ENCODE measurements at places on chromosomes 2 and 18.

DNA sequence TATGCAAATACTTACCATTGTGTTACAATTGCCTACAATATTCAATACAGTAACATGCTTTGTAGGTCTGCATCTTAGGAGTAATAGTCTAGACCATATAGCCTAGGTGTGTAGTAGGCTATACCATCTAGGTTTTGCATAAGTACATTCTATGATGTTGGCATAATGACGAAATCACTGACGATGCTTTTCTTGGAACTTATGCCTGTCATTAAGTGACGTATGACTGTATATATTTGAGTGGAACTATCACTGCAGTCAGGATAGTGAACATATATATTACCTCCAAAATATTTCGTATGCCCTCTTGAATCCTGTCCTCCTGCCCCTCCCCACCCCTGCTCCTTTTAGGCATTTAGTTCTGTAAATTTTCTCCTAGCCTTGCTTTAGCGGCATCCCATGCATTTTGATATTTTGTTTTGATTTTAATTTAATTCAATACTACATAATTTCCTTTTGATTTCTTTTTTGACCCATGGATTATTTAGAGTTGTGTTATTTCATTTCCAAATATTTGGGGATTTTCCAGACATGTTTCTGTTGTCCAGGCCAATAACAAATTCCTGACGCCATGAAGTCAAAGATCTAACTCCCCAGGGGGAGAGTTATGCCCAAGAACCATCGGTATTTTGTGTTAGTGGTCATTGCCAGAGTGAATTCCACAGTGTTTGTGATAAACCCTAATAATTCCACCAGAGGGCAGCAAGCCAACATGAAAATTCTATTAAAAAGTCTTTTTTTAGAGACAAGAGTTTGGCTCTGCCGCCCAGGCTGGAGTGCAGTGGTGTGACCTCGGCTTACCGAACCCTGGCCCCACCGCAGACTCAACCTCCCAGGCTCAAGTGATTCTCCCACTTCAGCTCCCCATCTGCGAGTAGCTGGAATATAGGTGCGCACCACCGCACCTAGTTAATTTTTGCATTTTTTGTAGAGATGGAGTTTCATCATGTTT, 24.2 kb upstream of the CASP8 start:
- DNase-seq, result peak; percentile 58

- no peak for DNase-seq
These were observed 83.8 kb upstream of the CCDC150 start for GRCh38 chr2:196555726-196556125.

GRCh38 chr2:180227461-180227860, 220.4 kb upstream of the CWC22 start:
- no peak for DNase-seq

DNA sequence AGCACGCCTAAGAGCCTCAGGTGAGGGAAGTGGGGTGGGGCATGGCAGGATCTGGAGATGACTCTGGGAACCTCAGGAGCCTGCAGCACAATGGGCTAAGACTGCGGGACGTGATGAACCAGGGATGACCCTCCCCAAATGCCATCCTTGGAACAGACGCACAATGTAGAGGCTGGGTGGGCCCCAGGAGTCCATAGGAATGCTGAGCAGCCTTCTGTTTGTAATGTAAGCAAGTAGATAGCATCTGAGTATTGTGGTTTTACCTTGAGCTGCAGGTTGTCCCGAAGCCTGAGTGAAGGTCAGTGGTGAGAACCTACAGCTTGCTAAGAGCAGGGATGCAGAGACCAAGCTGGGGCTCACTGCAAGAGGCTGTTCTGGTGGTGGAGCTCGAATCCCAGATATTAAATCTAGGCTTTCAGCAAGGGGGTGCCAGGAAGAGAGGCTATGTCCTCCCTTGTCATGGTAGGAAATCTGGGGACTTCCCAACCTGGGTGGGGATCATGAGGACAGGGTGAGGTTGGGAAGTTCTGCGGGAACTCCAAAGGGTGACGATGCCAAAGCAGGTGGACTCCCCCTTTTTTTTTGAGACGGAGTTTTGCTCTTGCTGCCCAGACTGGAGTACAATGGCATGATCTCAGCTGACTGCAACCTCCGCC, 5.8 kb downstream of the SCTR start:
- no peak for DNase-seq

GRCh38 chr2:220182790-220183189, 555.4 kb downstream of the SLC4A3 start:
- no peak for DNase-seq

DNA sequence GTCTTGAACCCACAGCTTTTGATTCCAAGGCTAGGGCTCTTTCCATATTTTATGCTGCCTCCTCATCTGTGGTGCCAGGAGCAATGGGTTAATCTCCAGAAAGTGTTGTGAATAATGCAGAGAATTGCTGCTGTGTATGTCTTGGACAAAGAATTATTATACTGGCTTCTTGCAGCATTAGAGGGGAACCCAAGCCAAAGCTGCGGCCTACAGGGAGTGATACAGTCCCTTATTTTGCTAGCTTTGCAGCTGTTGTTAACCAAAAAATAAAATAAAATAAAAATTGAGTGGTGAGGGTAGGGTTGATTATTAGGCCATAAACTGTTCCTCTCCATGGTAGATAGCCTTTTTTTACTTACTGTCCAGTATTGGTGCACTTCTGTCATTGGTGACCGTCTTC, 16.7 kb downstream of the WIPF1 start:
- DNase-seq, result no peak

GRCh38 chr2:129903586-129904425, 75.7 kb upstream of the RAB6C start:
- DNase-seq, result peak; percentile 67

DNA sequence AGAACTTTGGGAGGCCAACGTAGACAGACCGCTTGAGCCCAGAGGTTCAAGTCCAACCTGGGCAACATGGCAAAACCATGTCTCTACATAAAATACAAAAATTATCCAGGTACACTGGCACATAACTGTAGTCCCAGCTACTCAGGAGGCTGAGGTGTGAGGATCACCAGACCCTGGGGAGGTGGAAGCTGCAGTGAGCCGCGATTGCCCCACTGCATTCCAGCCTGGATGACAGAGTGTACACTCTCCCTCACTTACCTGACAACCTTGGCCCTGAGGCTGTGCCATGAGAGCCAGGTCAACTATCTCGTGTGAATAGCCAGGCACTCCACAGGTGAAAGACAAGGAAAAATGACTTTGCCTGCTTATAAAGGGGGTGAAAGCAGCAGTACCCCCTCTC, 39.3 kb downstream of the CBLN2 start:
- DNase-seq, result no peak

GRCh38 chr2:18987592-18988073, 370.8 kb downstream of the OSR1 start:
- peak; percentile 7 for DNase-seq

GRCh38 chr2:67876176-67876575, 186.6 kb downstream of the C1D start:
- DNase-seq, result no peak

GRCh38 chr2:230899786-230900185, 25.3 kb downstream of the GPR55 start:
- DNase-seq, result no peak

GRCh38 chr2:191255756-191256312, 10.6 kb downstream of the MYO1B start:
- peak; percentile 28 for DNase-seq

DNA sequence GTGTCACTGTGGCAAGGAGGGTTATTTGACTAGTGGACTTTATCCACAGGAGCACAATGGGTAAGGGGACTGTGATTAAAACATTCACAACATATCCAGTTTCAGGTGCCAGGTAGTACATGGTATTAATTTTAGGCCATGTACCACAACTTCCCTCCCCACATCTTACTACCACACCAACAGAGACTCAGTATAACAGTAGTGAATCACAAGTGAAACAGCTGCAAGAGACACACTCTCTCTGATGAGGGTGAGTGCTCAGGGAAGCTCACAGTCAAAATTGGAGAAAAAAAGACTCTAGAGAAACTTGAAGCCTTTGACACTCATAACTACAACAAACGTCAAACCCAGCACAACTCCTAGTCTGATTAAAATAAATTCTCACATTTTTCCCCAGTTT, 367.6 kb upstream of the GYPC start:
- DNase-seq, result no peak

DNA sequence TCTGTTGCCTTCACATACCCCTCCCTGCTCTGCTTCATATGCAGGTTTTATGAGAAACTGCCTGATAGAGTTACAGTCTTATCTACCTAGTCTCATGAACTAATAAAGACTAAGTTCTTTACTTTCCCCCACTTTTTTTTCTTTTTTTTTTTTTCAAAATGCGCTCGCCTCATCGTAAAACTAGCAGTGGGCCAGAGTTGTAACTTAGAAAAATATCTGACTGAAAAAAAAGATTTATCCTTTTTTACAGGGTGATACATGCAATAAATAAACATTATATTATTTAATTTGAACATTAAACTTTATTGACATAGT, 52.9 kb upstream of the STAT1 start:
- no peak for DNase-seq

DNA sequence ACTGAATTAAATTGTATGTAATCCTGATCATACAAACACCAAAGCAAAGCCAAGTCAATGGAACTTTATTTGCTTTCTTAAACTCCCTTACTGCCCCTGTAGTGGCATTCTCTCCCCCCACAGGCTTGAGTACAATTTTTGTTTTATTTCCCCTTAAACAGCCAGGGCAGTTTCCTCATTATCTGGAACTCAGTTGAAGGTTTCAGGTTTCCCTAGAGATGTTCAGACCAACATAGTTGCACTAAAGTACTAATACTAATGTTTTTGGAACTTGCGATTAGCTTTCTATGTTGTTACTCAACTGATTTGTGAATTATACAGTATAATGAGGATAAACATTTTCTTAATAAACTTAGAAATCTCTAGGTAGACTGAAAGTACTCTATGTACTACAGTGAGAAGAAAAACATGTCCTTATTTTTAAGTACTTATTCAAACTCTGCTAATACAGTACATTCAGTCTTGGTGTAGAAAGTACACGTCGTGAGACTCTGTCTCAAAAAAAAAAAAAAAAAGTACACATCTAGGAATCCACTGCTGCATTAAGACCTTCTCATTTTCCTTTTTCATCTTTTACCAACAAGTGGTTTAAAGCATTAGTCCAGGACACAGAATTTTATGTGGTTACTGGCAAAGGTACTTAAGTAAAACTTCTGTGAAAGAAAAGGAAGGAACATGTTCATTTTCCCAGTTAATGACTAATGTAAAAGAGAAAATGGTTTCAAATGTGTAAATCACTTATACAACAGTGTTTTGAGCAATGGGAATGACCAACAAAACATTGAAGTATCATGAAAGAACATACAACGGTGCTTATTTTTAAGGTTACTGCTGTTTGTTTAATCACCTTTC, 209.5 kb upstream of the SMAD7 start:
- no peak for DNase-seq

DNA sequence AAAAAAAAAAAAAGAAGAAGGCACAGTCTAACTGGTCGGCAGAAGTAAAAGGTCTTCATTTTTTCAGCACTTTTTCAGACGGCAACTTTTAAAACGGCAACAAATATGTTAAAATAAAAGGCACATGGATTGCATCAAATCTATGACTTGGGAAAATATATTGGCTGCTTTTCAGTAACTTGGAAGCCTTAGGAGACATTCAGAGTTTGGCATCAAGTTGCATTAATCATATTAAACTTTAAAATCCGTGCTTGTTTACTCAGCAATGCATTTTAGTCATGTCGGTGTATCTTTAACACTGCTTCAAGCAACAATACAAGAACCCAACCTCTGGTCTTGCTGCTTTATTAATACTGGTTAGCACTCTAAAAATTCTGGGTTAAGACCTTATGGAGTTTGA, 111.1 kb downstream of the MEP1B start:
- no peak for DNase-seq

DNA sequence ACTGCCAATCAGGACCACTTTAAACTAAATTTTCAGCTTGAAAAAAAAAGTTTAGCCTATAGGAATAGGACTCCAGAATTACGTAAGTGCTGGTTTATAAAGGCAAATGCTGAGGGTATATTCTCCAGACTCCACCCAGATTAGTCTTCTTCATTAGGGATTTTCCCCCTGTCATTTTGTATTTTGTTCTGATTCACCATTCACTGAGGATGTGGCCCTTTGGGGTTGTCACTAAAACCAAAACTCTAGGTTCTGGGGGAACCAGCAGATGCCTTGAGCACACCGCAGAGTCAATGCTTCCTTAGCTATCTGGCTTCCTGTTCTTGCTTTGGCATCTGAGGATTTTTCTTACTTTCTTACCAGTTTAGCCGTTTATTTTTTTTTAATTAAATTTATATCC, 10.5 kb downstream of the SCYGR4 start:
- no peak for DNase-seq

DNA sequence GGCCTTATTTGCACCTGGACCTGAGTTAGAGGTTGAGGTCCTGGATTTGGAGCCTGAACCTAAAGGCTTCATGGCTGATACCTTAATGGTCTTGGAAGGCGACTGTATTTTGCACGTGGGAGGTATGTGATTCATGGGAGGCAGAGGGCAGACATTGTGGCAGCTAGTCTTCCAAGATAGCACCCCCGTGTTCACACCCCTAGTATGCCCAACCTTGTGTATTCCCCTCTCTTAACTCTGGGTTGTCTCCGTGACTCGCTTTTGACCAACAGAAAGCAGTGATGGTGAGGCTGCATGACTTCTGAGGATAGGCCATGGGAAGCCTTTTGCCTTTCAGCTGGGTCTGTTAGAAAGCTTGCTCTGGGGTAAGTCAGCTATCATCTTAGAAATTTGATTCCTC, 45.8 kb upstream of the HAAO start:
- no peak for DNase-seq

- no peak for DNase-seq
These were observed 492.4 kb upstream of the ACVR2A start for GRCh38 chr2:147352264-147353071.

DNA sequence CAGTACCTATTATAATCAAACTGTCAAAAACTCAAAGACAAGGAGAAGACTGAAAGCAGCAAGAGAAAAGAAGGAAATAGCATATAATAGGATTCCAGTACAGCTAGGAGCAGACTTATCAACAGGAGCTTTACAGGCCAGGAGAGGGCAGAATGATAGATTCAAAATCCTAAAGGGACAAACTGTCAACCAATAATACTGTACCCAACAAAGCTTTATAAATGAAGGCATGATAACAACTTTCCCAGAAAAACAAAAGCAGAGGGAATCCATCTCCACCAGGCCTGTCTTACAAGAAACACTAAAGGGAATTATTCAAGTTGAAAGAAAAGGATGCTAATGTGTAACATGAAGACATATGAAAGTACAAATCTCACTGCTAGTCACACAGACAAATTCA, 42.0 kb downstream of the PDE1A start:
- no peak for DNase-seq

Data from BE2C (cell line).